ENCODE measurements at places on chromosomes 12 and 14.

DNA sequence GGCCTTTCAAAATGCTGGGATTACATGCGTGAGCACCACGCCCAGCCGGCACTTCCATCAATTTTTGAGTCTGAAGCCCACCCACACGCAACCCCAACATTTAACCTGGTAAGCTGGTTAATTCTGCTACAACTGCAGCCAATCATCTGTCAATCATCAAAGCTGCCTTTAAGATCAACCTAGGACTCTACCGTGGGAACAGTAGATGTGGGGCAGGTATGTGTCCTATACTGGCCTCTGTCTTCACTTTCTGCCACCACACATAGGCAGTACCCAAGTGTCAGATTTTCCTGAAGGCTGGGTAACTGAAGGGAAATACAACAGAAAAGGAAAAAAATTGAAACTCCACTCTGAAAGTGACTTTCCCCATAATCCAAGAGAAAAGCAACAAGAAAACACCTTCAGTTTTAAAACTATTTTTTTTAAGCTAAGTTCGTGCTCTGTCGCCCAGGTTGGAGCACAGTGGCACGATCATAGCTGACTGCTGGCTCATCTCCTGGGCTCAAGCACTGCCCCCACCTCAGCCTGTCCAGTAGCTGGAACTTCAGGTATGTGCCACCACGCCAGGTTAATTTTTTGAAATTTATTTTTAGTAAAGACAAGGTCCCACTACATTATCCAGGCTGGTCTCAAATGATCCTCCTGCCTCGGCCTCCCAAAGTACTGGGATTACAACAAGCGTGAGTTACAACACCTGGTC, 22.2 kb downstream of the VCPKMT start:
- DNase-seq, result no peak

GRCh38 chr14:103743691-103744090, 28.1 kb downstream of the ZFYVE21 start:
- DNase-seq, result no peak

- no peak for DNase-seq
Observed at GRCh38 chr12:105804591-105805265, 334.0 kb downstream of the NUAK1 start.

- no peak for DNase-seq
Observed at GRCh38 chr12:110286623-110287022, 5.6 kb downstream of the ATP2A2 start.

DNA sequence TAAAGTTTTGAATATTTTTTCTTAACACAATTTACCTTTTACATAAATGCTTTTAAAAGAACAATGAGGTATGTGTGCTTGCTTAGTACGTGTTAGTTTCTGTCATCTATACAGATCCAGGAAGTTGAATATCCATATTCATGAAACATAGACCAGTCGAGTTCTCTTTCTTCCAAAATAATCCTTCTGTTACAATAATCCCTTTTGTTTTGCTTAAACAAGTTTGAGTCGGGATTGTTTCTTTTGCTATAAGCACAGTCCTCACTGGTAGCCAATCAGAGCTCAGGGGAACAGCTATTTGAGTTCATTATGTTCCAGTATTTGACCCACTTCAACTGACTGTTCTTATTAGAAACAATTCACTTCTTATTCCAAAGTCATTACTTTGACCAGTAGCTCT, 214.7 kb upstream of the FLRT2 start:
- no peak for DNase-seq

GRCh38 chr12:81953541-81953940, 194.4 kb upstream of the PPFIA2 start:
- no peak for DNase-seq

GRCh38 chr12:57224973-57225679, 4.4 kb upstream of the SHMT2 start:
- no peak for DNase-seq

DNA sequence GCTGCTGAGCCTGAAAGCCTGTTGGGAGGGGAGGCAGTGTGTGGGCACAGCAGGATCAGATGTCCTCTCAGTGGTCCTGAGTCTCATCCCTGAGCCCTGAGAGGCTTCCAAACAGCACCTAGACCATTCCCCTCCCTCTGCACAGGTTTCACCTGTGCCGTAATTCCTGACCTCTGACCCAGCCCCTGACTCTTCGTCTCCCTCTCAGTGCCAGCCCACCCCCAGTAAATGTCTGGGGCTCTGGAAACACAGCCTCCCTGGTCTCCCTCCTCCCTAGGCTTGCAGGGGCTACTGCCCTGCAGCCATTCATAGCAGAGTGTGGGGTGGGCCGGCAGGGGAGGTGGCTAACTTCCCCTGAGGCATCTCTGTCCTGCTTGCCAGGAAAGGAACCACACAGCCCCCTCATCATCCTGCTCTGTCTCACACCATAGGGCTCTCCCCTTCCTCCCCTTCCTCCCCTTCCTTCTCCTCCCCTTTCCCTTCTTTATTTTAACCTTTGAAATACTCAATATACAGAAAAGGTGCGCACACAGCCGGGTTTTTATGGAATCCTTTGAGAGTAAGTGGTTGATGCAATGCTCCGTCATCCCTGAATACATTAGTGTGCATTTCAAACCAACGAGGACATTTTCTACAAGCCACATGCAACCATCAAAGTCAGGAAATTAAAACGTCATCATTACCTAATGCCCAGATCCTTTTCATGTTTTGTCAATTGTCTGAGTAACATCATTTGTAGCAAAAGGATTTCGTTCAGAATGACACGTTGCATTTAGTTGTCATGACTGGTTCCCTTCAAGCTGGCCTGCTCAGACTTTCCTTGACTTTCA, 67.0 kb downstream of the PRMT8 start:
- no peak for DNase-seq

DNA sequence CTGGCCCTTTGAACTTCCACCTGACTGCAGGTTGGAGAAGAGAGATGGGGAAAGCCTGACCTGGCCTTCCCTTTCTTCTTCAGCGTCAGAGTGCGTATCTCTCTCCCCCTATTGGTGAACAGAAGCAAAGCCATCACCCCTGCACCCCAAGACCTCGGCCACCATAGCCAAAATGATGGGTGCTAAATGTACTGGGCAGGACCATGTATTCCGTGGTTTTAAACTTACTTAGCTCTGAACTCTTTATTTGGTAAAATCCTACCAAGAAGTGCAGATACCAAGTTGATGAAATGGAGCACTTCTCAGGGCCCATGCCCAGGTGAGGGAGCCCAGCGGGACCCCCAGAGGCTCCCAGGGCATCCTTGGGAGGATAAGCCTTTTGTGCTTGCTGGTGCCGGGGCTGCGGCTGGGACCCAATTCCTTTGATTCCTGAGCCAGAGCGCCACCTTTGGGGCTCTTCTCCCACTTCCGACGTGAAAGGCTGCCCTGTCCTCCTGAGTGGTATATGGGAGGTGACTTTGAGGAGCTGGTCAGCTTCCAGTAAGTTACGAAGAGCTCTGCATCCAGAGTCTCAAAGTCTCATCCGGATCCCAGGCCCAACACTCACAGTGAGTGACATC, 9.4 kb downstream of the CCND2 start:
- DNase-seq, result no peak

DNA sequence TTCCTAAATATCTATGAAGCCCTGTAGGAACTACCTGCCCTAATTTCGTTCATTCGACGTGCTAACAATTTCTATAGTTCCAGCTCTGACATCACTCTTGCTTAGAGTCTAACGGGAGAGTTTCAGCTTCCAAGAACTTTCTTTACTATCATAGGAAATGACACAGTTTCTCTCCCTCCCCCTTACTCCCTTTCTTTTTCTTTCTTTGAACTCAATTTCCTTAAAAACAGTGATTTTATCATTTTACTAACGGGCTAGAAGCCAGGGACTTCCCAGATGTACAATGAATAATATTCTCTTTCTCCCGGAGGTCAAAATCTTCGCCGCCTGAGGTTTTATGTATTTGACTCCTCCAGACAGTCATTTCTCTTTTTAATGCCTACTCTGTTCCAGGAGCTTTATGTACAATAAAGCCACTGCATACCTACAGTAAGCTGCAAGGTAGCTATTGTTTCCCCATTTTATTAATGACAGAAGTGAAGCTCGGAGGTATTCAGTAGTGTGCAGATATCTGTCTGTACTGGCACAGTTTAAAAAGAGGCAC, 15.7 kb downstream of the SMCO2 start:
- no peak for DNase-seq

DNA sequence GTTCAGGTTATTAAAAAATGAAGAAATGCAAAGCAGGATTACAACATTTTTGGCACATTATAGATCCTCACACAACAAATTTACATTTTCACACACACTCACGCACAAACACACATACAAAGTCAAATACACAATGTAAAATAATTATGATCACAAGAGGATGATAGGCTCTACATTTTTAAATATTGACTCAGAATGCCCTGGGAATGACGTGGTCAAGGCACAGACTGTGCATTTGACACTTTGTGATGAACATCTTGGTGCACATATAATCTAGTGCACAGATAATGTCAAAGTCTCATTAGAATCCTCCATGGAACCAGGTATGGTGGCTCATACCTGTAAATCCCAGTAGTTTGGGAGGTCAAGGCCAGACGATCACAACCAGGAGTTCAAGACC, 49.4 kb downstream of the DPF3 start:
- no peak for DNase-seq

GRCh38 chr14:94486883-94487282, 10.9 kb upstream of the SERPINA9 start:
- DNase-seq, result no peak

- no peak for DNase-seq
Observed at GRCh38 chr12:119354172-119354571, 19.6 kb downstream of the CCDC60 start.

DNA sequence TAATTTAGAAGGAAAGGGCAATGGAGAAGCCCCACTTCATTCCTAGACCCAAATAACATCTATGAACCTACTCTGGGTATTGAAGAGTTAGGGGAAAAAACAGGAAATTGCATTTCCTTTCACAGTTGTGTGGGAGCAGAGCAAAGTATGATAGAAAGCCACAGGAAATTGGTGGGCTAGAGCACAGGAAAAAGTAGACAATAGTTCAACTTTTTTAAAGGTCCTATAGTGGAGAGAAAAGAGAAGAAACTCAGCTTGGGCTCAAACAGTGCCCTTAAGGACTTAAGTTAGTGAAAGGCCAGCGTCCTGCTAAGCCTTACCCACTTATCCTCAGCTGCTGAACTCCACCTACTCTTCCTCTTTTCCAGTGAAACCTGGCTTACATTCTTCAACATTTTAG, 258.1 kb downstream of the DPY19L2 start:
- no peak for DNase-seq

- no peak for DNase-seq
Observed at GRCh38 chr14:69360438-69361108, 37.5 kb downstream of the ERH start.

GRCh38 chr12:14824012-14824634, 10.1 kb upstream of the SMCO3 start:
- DNase-seq, result no peak

- DNase-seq, result no peak
Observed at GRCh38 chr12:121964813-121965643, 46.6 kb downstream of the CFAP251 start.

DNA sequence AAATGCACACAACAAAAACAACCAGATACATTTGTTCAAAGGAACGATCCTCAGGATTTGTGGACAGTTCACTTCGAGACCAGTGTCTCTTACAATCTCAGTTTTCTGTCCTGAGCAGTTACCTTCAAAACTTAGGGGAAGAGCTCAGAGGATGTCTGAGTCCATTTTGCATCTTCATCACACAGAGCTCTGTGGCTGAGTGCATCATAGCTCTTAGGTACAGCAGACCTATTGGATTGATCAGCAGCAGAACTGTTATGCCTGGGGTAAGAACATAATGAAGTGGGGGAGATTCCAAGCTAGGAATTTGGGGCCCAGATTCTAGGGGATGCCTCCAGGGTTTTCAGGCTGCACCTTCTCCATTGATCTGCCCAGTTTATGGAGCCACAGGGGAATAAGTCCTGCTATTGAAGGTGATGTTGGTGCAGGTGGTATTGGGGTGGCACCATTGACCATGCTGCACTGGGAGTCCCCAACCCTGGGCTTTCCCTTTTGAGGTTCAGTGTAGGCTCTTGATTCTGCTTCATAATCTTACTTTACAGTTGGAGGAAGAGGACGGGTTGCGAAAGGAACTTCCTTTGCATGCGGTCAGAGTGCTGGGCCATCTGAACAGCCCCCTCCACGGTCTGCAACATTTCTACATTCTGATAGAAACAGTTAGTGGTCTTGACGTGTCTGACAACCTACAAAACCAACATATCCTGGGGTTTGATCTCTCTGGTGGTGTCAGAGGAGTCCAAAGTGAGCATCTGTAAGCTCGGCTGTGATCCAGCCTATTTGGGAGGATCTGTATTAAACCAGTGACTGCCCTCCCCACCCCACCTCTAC, 112.8 kb downstream of the CHST11 start:
- DNase-seq, result no peak

DNA sequence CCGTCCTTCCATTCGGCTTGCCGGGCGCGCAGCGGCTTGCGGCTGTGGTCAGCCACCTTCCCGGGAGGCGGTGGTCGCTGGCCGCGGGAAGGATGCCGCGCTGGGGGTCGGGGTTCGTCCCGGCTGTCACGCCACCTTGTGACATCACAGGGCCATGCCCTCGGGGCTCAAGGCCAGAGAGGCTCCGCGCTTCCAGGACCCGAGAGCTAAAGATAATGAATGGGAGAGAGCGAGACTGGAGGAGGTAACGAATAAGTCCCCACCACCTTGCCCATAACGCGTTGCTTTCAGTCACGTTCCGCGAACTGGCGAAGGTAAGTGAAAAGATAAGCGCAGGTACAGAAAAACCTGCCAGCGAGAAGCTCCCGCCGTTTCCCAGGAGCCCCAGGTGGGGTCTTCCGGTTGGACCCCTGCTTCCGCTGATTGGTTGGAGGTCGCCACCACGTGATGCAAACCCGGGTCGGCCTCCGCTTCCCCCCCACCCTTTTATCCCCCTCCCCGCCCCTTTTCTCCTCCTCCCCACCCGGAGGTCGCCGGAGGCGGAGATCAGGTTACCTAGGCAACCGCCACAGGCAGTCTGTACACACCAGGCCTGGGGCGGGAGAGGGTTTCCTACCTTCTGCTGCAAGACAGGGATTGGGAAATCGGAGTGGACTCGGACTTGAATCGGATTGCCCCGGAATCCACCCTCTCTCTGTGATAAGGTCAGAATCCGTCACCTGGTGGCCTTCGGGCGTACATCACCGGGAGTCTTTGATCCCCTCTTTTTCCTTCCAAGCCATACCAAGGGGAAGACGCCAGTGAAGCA, at the start of gene LRRC9:
TSS of gene LRRC9 (plus strand) at position 575 of the 808 bp plus-strand sequence.
- peak; percentile 26 for DNase-seq

GRCh38 chr14:38125481-38126037, 82.1 kb upstream of the SSTR1 start:
- DNase-seq, result no peak

- DNase-seq, result no peak
Observed at GRCh38 chr12:124332058-124332672, 37.3 kb downstream of the RFLNA start.
